ENCODE measurements at places on chromosomes 7 and 10.

GRCh38 chr7:114670676-114671075, 251.2 kb upstream of the MDFIC start:
- no peak for DNase-seq

DNA sequence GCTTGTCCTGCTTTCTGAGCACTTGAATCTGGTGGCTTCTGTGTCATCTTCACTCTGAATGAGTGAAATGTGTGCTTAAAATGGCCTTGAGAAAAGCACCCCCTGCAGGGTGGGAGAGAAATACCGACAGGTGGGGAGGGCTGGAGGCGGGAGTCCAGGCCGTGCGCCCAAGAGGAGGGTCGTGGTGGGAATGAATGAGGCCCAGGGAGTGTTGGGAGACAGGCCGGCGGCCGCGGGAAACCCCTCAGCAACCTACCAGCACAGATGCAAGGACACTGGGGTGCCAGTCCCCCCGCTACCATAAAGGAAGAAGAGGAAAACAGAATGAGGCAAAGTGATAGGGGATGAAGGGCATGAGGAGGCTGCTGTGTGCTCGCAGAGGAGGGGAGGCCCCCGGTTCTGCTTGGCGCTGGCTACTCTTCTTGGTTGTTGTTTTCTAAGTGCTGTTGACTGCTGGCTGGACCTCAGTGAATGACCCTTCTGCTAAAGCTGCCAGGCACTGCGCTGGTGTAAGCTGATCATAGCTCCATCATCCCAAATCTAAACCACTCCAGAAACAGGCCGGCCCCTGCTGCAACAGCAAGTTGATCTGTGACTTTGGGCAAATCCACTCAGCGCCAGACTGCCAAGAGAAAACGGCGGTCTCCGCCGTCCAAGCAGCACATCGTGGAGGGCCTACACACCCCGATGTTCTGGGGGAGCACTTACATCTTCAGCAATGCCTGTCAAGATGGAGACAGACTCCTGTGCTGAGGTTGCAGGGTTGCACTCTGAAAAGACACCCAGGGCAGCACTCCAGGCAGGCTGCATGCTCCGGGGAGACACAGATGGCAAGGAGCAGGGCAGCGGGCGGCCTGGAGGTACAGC, 378.5 kb downstream of the DNAJB6 start:
- DNase-seq: no peak

- no peak for DNase-seq
Observed at GRCh38 chr7:127833641-127834040, 181.6 kb downstream of the SND1 start.

DNA sequence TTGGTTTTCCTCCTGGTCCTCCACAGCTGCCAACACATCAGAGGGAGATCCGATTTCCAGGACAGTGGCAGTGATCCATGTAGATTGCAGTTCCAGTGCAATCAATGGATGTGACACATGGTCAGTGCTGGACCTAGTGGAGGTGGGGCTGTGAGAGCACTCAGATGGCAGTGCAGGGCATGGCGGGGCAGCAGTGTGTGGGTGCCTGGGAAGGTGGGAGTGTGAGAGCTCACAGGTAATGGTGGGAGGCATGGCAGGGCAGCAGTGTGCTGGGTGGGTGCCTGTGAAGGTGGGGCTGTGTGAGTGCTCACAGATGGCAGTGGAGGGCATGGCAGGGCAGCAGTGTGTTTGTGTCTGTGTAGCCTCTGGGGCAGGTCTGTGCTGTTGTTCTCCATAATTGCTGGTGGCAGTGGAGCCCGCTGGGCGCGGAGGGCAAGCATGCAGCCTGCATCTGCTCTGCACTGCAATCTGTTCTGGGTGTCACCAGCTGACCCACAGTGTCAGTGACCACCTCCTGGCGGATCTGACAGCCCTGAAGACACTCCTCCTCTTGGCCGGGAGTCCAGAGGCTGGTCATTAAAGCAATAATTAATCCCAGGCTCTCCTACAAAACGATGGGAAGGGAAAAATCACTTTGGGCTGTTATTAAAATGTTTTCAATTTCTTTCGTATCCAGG, 8.6 kb upstream of the ADARB2 start:
- DNase-seq: no peak

DNA sequence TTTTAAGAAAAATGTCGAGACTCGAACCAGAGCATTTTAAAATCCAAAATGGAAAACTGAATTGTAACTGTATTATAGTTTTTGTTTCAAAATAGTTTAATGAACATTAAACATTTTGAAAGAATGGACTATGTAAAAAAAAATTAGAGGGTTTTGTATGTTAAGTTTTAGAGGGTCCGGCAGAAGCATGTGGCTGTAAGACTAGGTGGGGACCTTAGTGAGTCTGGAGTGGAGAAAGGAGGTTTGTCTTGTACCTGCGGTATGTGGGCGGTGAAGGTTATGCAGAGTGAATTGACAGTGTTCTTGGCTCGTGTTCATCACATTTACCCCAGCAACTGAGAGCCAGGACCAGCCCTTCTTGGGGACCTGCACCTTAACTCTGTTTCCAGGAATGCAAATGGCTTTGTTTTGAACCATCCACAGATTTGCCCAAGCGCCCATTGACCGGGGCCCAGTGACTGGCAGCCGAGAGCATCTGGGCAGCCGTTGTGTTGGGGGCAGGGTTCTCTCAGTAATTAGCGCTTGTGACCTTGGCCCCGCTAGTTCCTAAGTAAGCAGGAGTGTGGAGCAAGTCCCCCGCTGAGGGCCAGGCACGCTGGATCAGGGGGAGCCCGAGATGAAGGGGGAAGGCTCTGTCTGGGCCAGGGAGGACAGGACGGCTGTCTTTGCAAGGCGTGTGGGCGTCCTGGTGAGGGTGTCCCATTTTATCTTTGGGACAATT, 1.4 kb upstream of the KLF6 start:
- no peak for DNase-seq

- no peak for DNase-seq
Observed at GRCh38 chr7:157568770-157569584, 232.2 kb downstream of the DNAJB6 start.

Data from PC-9 (cell line).